NCI-H187 treated with DMSO at 0.1 percent for 48 hours (cell line): ENCODE measurements at places on chromosomes 5 and 9.

- DNase-seq = no peak
Measured at GRCh38 chr5:179620293-179620692, 3.2 kb downstream of the HNRNPH1 start.

GRCh38 chr5:148687427-148687826, 33.1 kb upstream of the HTR4 start:
- no peak for DNase-seq

- DNase-seq = no peak
Measured at GRCh38 chr5:66307647-66308241, 163.6 kb downstream of the SREK1 start.

DNA sequence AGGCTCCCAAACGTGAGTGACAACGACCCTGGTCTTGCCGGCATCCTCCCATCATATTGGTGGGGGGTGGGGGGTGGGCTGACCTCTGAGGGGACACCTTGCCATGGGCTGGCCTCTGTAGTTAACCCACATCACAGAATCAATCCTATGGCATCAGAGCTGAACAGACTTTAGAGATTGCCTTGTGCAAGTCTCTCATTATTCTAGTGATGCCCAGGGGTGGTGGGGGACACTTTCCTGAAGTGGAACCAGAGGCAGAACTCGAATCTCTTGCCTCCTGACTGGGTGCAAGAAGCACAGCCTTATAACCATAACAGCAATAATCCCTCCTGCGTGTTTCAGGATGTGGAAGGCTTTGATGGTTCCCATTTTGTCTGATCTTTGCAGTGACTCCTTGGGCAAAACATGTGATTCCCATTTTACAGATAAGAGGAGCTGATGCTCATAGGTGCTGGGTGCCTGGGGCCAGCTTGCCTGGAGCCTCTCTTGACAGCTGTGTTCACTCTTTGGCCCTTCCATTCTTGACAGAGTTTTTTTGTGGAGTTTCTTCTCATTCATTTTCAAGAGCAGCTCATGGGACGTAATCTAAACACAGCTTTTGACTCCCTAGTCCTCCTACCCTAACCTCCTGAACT, 18.6 kb upstream of the PITX1 start:
- DNase-seq = no peak

DNA sequence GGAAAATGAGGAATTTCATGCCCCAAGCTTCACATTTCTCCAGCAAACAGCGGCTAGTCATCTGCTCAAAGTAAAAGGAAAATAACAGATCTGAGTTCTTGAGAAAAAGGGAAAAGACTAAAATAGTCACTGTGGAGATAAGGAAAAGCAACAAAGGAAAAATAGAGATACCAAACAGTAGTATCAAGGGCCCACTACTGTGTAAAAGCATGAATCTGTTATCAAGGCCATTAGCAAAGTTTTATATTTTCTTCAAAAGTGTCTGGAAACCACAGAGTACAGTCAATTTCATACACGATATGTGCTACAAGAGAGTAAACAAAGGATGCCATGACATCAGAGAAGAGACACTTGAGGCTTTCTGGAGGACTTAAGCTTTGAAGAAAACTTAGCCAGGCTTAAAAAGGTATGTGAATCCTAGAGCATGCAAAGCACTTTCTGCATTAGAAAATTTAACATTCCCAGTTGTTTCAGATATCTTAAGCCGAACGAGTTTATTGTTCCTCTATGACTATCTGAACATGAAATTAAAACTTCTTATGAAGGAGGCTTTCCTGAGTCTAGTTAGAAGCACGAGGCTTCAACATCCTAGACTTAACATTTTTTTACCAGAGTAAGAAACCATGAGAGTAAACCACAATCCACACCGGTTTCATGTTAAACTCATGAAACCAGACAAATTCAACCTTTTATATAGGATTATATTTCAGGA, 1.2 kb downstream of the TTC33 start:
- DNase-seq = no peak

DNA sequence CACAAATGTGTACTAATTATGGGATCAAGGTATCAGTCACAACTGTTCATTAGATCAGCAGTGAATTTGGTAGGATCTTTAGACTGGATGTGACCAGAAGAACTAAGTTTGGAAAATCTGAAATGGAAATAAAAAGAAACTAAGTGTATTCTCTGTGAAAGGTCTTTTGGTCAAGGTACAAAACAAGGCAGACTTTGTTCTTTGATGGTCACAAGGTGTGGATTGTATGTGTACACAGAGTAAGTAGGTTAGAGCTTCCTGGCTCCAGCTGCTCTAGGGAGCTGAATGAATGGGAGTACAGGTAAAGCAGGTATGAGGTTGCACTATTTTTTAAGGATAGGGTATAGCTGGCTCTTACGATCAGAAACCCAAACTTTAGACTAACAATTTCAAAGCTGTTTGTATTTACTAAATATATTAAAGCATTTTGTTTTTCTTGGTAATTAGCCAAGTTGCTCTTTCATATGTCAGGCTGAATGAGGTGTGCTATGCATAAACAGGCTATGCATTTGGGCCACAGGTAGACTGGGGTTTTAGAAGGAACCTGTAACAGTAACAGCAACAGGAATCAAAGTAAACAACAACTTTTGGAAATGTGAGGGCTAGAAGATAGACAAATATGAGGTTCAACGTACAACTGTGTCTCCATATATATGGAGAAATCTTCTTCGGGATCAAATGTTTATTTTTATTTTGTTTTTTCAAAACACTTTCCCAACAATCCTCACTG, 32.5 kb downstream of the FAM169A start:
- DNase-seq = no peak

DNA sequence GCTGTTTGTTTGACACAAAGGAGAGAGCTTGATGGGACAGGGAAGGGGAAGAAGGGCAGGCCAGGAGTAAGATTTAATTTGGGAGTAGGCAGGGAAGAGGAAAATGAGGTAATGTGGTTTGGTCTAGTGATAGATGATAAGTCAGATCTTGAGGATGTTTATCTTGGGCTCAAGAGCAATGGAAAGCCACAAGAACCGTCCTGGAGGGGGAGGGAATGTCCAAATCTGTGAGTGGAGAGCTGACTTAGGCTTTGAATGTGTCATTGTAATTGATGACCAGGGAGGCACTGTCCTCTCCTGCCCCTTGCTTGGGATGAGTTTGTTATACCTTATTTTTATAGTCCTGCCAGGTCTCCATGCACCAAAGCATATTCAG, 37.5 kb downstream of the MAMDC2 start:
- peak; percentile 1 for DNase-seq

DNA sequence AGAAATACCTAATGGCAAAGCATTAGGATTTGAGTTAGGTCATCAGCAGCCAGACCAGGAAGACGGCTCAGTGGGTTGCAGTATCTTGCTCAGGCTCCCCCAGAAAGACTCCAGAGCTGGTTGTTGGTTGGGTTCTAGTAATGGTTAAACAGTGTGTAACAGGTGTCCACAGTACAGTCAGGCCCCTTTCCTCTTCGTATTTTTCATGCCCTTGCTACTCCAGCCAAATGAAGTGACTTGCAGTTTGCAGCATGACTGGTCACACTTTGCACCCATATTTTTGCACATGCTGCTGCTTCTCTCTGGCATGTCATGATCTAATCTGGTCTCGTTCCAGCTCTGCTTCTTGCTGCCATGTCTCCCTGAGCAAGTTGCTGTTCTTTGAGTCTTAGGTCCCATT, 60.6 kb upstream of the TRPC7 start:
- no peak for DNase-seq

DNA sequence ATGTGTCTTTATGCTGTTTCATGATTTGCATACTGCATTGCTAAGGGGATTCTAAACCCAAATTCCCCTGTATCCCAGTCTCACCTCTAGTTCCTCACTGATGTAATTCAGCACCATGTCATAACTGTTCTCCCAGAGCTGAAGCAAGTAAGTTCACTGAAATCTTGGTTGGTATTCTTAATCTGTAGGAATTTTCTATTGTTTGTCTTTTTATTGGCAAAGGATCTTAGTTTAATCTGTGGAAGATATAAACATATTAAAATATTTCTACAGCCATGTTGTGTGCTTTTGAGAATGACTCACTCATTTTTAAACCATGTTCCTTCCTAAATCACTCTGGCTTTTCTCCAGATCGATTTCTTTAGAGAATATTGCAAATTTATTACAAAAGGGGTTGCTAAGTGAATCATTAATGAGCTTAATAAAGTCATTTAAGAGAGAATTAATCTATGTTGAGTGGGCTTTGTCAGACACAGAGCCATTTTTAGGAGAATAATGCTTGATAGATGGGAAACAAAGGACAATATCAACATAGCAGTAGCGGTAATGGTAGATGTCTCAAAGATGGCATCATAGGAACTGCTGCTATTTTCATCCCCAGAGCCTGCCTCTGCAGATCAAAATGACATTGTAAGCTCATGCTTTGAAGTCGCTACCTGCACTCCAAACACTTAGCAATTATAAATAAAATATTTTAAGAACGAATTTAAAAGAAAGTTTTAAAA, 110.0 kb downstream of the ENC1 start:
- DNase-seq = no peak

DNA sequence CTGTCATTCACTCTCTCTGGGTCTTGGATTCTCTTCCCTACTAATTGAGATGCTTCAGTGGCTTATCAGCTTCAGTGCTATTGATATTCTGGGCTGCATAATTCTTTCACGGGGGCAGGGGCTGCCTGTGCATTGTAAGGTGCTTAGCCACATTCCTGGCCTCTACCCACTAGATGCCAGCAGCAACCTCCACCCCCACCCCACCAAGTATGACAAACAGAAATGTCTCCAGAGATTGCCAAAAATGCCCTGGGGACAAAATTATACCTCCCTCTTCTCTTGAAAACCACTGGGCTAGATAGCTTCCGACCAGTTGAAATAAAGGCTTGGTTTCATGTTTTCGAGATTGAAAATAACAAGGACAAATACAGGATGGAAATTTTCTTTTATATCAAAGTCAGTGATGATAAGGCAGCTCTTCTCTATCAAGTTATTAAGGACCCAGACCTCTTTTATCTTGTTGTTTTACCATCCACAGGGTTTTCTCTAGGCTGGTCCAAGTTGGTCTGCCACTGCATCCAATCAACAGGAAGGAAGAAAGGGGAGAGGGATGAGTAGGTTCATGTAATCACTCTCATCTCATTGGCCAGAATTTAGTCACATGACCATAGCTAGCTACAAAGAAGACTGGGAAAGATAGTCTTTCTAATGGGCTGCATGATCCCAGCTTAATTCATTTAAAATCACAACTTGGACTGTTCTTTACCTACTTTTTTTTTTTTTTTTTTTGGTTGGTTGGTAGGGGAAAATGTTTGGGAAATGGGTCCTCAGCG, 92.1 kb upstream of the RANBP3L start:
- DNase-seq = no peak

DNA sequence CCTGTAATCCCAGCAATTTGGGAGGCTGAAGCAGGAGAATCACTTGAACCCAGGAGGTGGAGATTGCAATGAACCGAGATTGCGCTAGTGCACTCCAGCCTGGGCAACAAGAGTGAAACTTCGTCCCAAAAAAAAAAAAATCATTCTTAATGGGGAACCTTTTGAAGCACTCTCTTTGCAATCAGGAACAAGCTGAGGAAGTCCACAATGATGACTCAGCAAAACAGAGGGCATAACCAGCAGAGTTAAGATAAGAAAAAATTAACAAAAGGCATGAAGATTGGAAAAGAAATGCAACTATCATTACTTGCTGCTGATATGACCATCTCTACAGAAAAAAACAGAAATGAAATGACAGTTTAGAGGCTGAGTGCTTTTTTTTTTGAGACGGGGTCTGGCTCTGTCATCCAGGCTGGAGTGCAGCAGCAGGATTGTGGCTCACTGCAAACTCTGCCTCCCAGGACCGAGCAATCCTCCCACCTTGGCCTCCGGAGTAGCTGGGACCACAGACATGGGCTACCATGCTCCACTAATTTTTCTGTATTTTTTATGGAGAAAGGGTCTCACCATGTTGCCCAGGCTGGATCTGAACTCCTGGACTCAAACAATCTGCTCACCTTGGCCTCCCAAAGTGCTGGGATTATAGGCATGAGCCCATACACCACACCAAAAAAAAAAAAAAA, 88.0 kb downstream of the FNBP1 start:
- DNase-seq = no peak

DNA sequence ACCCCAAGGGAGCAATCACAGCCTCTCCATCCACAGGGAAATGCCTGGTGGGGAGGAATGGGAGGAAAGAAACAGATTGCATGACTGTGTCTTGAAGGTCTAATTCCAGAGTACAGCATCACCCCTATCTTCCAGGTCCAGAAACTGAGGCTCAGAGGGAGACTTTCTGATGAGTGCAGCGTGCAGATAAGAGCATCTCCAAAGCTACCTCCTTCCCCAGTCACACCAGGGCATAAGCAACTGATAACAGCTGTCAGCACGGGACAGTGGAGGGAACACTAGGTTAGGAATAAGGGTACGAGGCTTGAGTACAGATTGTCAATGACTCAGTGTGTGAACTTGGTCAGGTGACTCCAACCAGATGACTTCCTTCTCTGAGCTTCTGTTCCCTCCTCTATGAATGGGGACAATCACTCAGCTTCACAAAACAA, 126.9 kb downstream of the KCNIP1 start:
- DNase-seq = no peak

DNA sequence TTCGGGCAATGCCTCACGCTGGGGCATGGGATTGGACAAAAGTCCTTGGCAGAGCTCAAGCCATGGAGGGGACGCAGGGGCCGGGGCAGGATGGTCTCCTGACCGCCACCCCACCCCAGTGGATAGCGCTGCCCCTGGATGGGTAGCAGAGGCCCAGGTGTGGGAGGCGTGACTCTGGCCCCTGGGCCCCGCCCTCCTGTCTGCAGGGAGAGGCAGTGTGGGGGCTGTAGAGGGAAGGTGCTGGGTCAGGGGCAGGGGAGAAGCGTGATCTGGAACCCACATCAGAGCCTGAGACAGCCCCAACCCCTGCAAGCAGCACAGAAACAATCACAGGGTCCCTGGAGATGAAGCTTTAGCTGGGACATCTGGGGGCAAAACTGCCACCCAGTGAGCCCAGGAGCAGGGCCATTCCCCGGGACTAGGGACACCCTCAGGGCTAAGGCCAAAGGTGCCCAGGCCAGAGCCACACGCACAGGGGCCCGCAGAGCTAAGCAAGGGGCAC, 36.2 kb downstream of the NACC2 start:
- no peak for DNase-seq

DNA sequence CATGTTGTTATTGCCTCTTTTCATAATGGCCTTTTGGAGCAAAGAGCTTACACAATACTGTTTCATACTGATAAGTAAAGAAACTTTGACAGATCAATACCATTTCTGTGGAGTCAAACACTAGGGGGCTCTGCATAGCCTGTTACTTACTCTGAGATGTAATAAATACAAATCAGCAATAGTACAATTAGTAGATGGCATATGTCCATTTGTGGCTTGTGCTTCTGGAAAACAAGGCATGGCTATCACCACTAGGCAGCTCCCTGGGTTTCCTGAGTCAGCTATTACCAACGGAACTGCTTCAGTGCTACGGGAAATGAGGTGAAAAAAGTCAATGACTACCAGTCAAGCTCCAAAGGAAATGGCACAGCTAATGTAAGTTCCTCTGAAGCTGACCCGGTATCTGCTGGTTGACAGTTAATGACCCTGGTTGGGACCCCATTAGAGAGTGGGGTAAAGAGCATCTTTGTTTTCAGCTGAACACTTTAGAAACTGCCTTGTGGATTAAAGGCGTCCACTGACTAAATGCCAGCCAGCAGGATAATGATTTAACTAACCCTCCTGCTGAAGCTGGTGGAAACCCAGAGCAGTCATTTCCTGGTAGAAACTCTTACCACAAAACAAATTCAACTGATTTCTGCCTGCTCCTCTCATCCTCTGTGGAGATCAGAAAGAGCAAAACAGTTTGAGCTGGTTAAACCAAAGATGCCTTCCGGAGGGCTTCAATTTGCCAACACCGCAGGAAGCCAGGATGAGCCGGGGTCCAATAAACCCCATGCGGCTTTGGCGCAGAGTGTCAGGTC, 69.0 kb upstream of the FAM169A start:
- no peak for DNase-seq
